Activated naive CD8-positive, alpha-beta T cell treated with anti-CD3 and anti-CD28 coated beads, Interleukin-2, amount 50 U/mL, for 24 hours (primary cell): ENCODE measurements at places on chromosomes 1 and 21.

DNA sequence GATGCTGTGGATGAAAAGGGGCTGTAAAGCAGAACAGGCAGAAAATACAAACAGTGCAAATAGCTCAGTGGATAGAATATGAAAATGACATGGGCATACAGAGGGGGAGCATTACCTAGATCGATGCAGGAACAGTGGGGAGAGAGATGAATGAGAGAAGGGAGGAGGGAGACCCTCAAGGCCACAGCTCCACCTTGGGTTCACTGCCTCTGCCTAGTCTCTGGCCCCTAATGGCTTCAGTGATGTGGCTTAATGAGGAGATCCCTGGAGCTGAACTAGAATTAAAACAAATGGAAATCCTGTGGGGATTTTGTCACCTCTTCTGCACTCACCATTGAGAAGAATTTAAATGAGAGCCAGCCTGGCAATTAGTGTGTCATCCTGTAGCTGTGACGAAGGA is 165.0 kb downstream of the TNR start:
- no peak overlapping the region for H3K4me3 ChIP-seq
- H3K4me1 ChIP-seq, result no peaks in the 10 kb centered on the region
- H3K36me3 ChIP-seq, result no peaks in the 10 kb centered on the region
- H3K27ac ChIP-seq, result no peak overlapping the region
- no peak for DNase-seq

- DNase-seq, result no peak
Measured at GRCh38 chr1:174726880-174727585, 272.7 kb upstream of the CACYBP start.

DNA sequence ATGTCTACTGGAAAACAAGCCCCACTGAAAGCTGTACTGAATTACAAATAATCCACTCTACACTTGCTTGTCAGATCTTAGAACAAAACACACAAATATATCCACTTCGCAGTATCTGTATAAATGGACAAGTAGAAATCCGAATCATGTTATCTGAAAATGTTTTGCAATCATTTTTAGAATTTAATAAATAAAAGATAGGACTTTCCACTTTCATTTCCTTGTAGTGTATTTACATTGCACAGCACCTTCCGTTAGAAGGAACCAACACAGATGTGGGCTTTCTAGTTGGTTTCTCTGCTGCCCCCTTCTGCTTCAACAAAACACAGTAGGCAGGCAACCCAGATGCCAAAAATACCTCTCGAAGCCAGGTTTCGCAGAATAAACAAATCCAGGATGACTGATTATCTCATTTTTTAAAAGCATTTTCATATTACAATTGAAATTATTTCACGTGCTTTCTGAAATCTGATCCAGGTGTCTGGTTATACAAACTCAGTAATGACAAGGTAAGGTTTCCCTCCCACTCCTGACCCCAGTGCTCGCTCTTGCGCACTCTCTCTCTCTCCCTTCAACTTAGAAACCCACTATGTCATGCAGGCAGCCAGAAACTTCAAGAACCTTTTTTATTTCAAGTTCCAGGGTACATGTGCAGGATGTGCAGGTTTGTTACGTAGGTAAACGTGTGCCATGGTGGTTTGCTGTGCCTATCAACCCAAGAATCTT is 389.9 kb downstream of the SMYD3 start:
- no peaks in the 10 kb centered on the region for H3K27me3 ChIP-seq
- peaks cover 2% of the 10 kb centered on the region for H3K36me3 ChIP-seq
- H3K4me1 ChIP-seq, result peaks cover 21% of the 10 kb centered on the region
- DNase-seq, result peak; percentile 10
- peak overlapping the region; percentile 64 for H3K27ac ChIP-seq
- H3K4me3 ChIP-seq, result peak overlapping the region; percentile 59

- H3K27ac ChIP-seq, result no peak overlapping the region
- H3K36me3 ChIP-seq, result peaks cover 47% of the 10 kb centered on the region
- no peaks in the 10 kb centered on the region for H3K27me3 ChIP-seq
- H3K4me1 ChIP-seq, result peaks cover 61% of the 10 kb centered on the region
- H3K4me3 ChIP-seq, result no peak overlapping the region
- no peak for DNase-seq
Measured at GRCh38 chr1:89873770-89874169, 52.9 kb downstream of the LRRC8D start.

- no peak overlapping the region for H3K4me3 ChIP-seq
- H3K36me3 ChIP-seq, result peaks cover 3% of the 10 kb centered on the region
- DNase-seq, result no peak
- H3K27ac ChIP-seq, result no peak overlapping the region
- peaks cover 59% of the 10 kb centered on the region for H3K4me1 ChIP-seq
- H3K27me3 ChIP-seq, result no peaks in the 10 kb centered on the region
Measured at GRCh38 chr1:117392771-117393170, 25.5 kb downstream of the MAN1A2 start.

GRCh38 chr1:24293392-24294227 is 25.5 kb upstream of the GRHL3 start:
- H3K4me3 ChIP-seq, result no peak overlapping the region
- no peak for DNase-seq
- no peak overlapping the region for H3K27ac ChIP-seq
- no peaks in the 10 kb centered on the region for H3K36me3 ChIP-seq

- no peak overlapping the region for H3K4me3 ChIP-seq
- no peak overlapping the region for H3K27ac ChIP-seq
- H3K27me3 ChIP-seq, result no peaks in the 10 kb centered on the region
- no peak for DNase-seq
Measured at GRCh38 chr1:213357403-213357802, 306.4 kb downstream of the RPS6KC1 start.

DNA sequence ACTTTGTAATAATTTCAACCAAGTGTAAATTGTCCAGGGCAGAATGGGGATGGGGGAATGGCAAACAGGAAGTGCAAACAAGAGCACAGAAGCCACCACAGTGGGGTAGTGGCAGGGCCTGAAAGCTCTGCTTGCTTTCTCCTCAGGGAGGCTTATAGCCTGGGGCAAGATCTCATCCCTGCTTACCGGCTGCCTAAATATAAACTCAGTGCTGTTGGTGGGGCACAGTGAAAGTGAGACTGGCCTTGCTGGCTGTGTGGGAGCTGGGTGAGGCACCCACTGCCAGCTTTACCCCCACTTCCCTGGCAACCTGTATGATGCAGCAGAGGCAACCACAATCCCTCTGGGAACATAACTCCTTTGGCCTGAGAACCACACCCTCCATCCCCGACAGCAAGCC is 15.2 kb downstream of the STYXL2 start:
- H3K4me3 ChIP-seq, result no peak overlapping the region
- H3K4me1 ChIP-seq, result peaks cover 48% of the 10 kb centered on the region
- no peak for DNase-seq
- H3K27me3 ChIP-seq, result peaks cover 2% of the 10 kb centered on the region

DNA sequence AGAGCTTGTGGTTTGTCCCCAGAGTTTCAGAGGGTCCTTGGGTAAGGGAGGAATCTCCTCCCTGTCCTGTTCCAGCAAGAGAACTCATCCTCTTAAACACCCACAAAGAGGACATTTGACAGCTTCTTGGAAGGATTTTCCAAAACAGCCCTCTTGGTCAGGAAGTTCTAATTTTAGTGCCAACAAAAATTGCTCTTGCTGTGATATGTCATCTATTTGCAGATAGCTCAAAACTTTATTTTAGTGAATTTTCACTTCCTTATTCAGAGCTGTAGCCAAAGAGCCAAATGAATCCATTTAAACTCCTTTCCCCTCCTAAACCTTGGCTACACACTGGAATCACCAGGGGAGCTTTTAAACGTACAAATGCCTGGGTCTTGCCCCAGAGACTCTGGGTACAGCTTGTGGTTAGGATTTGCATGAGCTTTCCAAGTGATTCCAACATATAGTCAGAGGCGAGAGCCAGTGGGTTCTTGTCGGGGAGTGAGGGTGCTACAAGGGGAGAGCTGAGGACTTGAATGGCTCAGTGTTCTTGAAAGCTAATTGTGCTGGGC is 11.8 kb upstream of the RASSF5 start:
- H3K27ac ChIP-seq, result peak overlapping the region; percentile 74
- H3K27me3 ChIP-seq, result no peaks in the 10 kb centered on the region
- H3K36me3 ChIP-seq, result peaks cover 24% of the 10 kb centered on the region
- H3K4me1 ChIP-seq, result peaks cover 24% of the 10 kb centered on the region
- DNase-seq, result no peak

DNA sequence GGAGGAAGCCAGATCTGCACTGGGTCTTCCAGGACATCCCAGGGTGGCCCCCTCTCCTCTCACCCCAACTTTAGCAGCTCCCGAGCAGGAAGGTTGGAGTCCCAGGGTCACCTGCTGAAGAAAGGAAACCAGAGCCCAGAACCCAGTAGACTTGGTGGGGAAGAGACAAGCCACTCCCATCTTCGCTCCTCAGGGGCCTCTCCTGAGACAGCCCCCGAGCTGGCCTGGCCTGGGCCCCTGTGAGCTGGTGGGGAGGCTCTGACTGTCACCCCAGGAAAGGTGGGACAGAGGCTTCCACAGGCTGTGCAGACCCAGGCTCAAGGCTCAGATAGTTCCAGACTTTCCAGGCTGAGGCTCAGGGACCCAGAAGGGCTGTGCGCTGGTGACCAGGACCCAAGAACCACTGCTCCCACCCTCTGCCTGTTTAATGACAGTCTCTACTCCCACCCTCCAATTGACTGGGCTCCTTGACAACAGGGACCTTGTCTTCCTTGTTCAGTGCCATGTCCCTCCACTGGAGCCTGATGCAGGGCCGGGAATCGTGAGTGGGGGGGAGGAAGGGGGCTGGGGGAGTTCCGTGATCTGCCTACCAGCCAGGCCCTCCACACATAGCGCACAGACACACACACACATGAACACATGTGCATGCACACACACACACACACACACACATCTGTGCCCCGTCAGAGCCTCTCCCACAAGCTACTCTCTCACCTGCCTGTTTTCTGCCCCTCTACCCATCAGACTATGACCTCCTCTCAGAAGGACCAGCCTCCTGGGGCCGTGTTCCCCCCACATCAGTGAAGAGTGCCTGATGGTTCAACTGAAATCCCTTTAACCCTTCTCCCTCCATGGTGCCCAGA is 401.2 kb downstream of the MATN1 start:
- no peaks in the 10 kb centered on the region for H3K4me1 ChIP-seq
- DNase-seq, result no peak

DNA sequence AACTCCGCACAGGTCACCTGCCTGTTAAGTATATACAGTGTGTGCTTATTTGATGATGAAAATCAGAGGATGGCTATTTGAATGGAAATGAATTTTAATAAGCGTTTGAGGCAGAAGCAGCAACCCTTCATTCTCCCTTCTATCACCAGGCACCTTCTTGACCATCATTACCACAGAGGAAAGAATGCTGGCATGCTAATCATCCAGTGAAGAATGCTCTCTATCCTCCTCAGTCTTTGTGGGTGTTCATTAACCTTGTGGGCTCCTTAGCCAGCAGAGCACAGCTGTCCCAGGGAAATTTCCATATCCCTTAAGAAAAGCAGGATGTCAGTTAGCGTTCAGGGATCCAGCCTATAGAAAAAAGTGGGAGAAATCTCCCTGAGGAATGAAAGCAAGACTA is 428.0 kb upstream of the CAMK1G start:
- DNase-seq, result no peak
- no peaks in the 10 kb centered on the region for H3K27me3 ChIP-seq
- no peak overlapping the region for H3K27ac ChIP-seq
- no peaks in the 10 kb centered on the region for H3K36me3 ChIP-seq
- H3K4me3 ChIP-seq, result no peak overlapping the region

DNA sequence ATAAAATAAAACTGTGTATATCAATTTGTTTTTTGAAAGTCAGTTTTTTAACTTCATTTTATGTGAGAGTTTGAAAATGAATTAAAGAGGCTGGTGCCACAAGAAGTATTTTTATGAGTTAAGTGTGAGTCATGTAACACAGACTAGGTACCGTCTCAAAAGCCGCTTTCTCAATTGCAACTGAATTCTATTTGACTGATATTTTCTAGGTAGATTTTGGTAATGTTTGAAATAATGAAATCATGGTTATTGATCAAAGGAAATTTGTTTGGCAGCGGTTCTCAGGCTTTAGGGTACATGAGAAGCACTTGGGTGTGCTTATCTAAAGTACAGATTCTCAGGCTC is 4.6 kb downstream of the SNX27 start:
- no peak overlapping the region for H3K4me3 ChIP-seq
- no peaks in the 10 kb centered on the region for H3K27me3 ChIP-seq
- H3K4me1 ChIP-seq, result peaks cover 66% of the 10 kb centered on the region
- peak overlapping the region; percentile 13 for H3K27ac ChIP-seq
- H3K36me3 ChIP-seq, result peaks cover 5% of the 10 kb centered on the region

DNA sequence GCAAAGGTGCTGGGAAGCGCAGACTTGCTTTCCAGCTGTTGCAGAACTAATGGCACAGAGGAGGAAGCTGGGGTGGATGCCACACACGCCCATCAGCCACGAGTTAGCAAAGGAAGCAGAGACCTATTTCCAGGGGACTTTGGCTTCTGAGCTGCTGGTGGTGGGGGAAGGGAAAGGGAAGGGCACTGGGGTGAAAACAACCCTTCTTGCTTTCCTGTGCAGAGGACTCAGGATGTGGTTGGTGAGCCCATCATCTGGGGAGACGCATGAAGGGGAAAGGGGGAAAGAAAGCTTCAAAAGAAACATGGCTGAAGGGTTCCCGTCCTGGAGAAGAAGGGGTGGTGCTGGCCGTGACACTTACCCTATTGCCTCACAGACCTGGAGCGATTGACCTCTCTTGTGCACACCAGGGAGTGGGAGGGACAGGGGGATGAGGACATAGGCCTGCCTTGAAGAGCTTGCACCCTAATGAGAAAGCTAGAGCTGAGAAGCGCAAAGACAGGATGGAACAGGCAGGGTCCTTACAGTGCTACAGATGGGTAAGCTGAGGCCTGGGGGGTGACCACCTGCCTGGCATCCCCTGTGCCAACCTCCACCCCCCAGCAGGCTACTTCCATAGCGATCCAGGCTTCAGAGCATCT is 140.8 kb upstream of the RAB4A start:
- no peak overlapping the region for H3K4me3 ChIP-seq
- DNase-seq, result no peak

DNA sequence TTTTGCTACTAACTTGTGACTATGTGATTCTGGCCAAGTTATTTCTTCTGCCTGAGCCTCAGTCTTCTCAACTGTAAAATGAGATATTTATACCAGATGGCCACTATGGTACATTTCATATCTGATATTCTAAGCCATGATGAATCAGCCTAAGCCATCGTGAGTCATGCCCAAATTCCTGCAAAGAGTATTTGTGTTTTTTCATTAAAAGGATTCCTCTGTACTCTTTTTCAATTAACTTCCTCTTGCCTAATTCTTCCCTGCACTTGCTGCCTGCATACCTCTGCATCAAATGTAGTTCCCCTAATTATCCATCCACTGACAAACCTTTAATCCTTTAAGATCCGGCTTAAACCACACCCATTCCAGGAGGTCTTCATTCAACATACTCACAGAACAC is 575.1 kb upstream of the BEND5 start:
- H3K27ac ChIP-seq, result no peak overlapping the region
- H3K4me1 ChIP-seq, result no peaks in the 10 kb centered on the region
- DNase-seq, result no peak
- H3K36me3 ChIP-seq, result no peaks in the 10 kb centered on the region
